ENCODE measurements at places on chromosomes 5 and 9. TPM values are rescaled to one million over a fixed set of nuclear protein-coding genes. Genes with fewer than 3 reads are reported as not detected.

GRCh38 chr5:77333451-77334123 is 123.1 kb downstream of the PDE8B start:
- DNase-seq, result no peak

DNA sequence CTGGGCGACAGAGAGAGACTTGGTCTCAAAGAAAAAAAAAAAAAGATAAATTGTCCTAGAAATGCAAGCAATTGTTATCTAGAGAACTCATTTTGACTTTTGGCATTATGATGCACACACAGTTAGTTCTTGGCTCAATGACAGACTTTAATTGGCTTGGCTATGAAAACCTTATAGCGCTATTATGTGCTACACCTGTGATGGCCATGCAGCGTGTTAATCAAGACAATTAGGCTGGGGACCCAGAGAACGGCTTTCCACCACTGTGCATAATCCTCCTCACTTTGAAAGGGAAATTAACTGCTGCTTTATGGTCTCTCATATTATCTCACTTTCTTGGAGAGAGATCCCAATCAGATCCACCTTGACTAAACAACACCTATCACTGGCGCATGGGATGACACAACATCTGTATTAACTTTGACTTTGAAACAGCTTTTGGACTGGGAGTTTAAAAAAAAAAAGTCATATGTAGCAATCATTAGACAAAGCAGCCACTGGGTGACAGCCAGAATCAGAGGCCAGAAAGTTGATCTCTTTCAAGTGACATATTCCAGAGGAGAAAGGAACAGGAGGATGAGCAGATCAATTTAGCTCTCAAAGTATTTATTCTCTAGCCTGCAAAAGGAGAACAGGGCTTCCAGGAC is 132.5 kb downstream of the PPP2R2B start:
- no peak for DNase-seq

GRCh38 chr9:112046181-112046580 is 128.9 kb downstream of the SUSD1 start:
- DNase-seq, result no peak

DNA sequence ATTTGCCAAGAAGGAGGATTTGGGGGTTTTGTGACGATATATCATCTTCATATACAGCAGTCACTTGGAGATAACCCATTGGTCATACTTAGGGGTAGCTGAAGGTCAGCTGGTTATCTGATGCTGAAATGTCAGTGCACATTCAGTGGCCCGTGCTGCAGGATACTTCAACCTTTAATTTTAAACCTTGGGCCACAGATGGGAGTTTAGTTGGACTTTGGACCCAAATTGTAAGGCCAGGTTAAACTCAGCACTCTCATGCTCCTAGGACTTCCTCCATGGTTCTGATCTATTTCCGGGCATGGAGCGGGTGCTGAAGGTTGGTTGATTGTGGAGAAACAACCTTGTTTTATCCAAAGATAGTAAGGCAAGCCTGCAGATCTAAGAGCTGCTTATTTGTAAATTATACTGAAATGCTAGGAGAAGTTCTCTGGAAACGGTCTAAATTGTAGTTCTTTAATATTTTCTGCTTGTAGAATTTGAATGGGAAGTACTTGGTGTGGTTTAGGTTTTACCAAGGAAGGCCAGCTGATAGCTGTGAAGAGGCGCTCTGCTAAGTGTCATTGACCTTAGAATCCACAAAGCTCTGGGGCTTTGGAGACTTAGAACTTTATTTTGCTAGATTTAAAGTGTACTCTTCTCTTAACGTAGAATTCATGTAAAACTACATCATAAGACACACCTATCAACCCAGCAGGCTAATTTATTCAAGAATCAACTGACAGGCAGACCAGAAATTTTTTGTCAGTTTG is 38.6 kb downstream of the SLC44A1 start:
- no peak for DNase-seq

- no peak for DNase-seq
Measured at GRCh38 chr5:95261437-95262175, 23.3 kb downstream of the MCTP1 start.

FAM120A gene
- 79.5 TPM for total RNA-seq

- no peak for DNase-seq
Measured at GRCh38 chr9:126500600-126501382, 112.9 kb upstream of the LMX1B start.

CXXC5 gene
- 20.8 TPM for total RNA-seq

DNA sequence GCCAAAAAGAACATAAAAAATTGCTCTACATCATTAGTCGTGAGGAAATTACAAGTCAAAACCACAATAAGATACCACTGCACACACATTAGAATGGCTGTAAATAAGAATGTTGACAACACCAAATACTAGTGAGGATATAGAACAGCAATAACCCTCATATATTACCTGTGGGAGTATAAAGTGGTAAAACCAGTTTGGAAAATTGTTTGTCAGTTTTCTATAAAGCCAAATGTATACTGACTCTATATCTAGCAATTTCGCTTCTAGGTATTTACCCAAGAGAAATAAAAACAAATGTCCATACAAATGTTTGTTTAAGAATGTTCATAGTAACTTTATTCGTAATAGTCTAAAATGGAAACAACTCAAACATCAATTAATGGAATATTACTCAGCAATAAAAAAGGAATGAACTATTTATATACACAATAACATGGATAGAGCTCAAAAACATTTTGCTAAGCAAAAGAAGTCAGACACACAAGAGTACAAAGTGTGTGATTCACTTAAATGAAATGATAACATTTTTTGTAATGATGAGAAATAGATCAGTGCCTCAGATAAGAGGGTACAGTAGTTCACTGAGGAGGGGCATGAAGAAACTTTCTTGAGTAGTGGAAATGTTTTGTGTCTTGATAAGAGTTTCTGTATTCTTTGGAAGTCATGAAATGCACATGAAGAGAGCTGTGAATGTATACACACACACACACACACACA is 219.6 kb upstream of the ZNF462 start:
- DNase-seq, result no peak

FOXD4 gene
- not detected for total RNA-seq

GRCh38 chr5:177310757-177311391 is 824 bp downstream of the MXD3 start:
- no peak for DNase-seq

GRCh38 chr5:39513236-39513635 is 88.5 kb upstream of the DAB2 start:
- no peak for DNase-seq

FBLL1 gene
- total RNA-seq, result 0.39 TPM
